Nucleus accumbens (tissue), 56 donors: ENCODE measurements at places on chromosomes 7 and 10.

GRCh38 chr10:53675177-53675576 is 902.6 kb upstream of the MBL2 start:
- no peak for DNase-seq

GRCh38 chr10:7583626-7584025 is 83.1 kb downstream of the ITIH5 start:
- DNase-seq, result no peak

DNA sequence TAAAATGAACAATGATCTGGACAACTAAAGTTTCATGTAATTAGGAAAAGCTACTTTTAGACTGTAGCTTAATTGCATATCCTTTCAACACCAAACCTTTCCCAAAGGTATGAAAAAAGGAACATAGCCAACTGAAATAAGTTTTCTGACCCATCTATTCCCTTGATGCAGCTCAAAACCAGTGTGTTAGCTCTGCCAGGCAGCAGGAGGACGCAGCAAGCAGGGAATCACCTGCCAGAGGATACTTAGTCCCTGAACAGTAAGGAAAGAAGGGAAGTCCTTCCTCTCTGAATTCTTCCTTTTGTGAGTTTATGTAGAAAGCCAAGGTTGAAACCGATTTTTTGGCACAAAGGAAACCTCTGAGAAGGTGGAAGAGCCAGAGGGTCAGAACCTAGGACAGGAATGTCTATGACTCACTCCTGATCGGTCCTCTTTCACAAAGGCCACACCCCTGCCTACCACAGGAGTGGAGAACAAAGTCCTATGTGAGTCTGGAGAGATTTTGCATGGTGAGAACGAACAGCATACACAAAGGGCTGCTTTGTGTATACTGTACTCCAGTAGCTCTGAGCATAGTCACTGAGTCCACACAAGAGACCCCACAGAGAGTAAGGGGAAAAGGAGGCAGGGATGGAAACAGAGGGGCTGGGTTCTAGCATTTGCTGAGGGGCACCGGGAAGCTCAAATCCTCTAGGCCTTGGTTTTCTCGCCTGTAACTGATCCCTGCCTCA is 68.8 kb upstream of the GSDME start:
- no peak for DNase-seq

DNA sequence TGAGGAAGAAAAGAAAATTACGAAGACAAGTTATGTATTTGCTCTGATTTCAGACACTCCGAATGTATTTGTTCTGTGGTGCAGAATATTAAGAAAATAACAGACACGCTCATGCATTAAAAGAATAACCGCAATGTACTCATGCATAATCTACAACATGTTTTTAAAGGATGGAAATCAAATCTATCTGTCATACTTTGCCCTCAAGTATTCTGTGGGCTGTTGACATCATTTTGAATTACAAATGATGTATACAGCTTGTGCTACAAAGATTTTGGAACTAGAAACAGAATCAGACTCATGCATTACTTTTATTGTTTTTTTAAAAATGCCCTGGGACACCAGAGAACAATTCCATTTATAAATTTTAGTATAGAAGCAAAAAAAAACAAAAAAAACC is 69.9 kb downstream of the APBB1IP start:
- no peak for DNase-seq
